ENCODE measurements at places on chromosomes 2 and 18.
A peak's percentile ranks its signal among the peaks of the same experiment; 100 is the strongest.

DNA sequence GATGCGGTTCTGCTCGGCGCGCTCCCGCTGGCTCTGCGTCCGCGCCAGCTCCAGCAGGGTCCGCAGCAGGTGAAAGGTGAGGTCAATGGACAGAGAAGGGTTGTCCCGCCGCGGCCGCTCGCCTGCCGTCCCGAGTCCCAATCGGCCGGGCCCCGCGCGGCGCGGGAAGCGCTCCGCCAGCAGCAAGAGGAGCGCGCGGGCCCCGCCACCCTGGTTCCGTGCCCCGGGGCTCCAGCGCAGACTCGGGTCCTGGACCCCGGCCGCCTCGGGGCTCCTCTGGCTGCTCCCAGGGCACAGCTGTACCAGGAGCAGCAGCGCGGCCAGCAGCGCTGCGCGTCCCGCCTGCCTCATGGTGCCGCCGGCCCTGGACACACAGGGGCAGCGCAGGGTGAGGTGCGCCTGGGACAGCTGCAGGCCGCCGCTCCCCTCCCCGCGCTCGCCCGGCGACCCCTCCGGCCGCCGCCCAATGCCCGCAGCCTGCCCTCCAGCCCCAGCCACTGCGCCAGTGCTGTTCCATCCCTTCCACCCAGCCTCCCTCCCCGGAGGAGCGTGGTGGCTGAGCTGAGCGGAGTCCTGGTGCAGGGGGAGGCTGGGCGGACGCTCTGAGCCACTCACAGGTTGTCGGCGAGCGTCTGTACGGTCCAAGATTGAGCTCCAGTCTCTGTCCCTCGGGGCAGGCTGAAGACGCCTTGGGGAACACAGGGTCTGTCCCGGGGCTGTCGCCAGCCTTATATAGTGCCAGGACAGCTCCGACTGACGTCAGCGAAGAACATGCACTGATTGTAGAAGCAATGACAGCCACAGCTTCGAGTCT lies 493 bp downstream of the UCN start:
- DNase-seq: no peak

DNA sequence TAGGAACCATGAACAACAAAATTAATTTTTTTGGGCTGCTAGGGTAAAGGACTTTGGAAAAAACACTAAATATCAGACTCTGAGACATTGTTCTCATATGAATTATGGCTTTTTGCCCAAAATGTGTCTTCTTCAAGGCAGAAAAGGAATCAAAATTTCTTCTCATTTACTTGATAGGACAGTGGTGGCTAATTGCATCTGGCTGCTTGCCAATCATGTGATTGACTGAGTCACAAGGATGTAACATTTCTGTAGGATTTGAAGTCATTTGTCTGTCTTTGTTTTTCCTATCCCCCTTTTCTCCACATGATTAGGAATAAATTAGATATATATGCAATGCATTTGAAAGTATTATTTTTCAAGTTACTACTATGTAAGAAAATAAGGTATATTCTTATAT lies 130.2 kb downstream of the SLC4A10 start:
- DNase-seq: no peak

DNA sequence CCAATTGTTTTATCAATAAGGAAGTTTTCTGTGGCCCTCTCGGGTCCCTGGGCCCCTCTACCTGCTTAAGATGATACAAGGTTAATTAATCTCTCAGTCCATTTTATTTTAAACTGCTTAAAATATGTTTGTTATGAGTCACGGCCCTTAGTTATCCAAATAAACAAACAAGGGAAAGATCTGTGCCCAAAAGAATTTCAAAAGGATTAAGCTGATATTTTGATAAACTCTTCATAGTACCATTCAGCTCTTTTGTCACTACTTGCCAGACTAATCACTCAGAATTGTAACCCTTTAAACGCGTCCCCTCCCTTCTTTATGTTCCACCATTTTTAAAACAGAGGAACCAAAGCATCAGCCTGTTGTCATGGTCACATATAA lies 144.7 kb upstream of the STK17B start:
- no peak for DNase-seq

DNA sequence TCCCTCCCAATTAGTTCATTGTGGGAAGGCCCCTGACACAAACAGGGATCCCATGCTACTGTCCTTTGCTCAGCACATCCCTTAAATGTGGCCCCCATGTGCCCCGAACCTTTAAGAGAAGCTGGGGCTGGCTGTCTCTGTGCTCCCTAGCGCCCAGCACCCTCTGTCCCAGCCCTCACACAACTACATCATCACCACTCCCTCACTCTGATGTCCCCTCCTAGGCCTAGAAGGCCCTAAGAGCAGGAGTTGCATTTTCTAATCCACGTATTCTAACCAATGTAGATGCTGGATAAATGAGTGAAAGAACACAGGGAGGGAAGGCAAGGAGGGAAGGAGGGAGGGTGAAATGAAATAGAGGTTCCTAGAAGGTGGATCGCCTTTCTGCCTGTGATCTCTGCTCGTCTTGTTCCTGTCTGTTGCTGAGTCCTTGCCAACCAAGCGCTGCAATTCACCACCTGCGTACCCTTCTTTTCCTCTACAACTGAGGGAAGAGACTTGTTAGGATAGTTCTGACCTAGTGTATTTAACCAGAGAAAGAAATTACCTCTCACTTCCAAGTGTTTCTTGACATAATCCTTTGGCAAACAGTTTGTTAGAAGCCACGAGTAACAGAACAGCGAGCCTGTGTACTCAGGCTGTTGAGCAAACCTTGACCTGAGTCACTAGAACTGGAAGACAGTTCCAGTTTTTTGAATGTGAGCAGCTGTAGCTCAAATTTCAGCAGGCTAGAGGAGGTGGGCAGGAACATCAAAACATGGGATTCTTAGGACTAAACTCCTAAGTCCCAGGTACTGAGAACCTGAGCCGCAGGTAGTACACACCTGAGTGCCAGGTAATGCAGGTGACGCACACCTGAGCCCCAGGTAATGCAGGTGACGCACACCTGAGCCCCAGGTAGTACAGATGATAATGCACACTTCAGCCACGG lies 181.5 kb upstream of the ID2 start:
- no peak for DNase-seq

- no peak for DNase-seq
These were observed 22.0 kb upstream of the LAPTM4A start for GRCh38 chr2:20073460-20073859.

DNA sequence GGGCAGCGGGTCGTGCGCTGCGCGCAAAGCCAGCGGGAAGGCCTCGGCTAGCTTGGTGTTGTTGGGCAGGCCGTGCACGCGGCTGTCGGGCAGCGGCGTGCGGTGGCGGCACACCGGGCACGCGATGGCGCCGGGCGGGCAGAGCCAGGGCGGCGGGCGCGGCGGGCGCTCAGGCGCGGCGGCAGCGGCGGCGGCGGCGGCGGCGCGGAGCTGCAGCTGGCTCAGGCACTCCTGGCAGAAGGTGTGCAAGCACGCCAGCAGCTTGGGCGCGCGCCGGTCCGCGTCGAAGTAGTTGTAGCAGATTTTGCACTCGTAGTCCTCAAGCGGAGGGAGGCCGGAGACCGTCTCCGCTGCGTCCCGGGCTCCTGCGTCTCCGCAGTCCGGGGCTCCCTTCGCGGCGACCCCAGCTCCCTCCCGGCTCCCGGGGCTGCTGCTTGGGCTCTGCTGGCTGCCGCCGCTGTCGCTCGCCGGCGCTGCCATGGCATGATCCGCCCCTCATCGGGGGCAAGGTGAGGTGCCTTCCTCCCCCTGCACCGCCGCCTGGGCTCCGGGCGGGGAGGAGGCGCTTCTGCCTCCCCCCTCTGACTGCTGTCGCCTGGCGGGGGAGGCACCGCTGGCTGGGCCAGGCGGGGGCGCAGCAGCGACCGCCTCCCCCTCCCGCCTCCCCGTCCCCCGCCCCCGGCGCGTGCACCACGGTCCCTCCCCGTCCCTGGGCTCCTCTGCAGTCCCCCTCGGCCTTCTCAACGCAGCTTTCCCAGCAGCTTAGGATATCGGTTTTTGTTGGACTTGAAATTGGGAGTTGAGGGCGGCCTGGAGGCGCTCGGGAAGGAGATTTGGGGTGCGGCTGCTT lies 21.0 kb upstream of the PAX3 start:
- no peak for DNase-seq

- no peak for DNase-seq
These were observed 60.6 kb downstream of the BCL2 start for GRCh38 chr18:63258749-63259566.

GRCh38 chr18:36706134-36706881 lies 122.5 kb downstream of the TPGS2 start:
- no peak for DNase-seq

DNA sequence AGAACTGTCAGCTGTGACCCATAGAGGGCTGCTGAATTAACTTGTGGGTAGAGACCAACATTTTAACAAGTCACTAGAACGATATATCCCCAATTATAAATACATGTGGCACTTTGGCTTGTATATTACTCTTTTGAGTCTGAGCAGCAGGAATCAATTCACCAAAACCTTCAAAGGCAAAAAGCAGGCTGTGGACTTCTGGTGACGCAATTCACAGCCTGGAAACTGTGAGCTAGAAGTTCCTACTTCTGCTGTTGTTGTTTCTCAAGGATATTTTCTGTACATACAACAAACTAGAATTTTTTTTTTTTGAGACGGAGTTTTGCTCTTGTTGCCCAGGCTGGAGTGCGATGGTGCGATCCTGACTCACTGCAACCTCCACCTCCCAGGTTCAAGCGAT lies 37.3 kb downstream of the PTCD3 start:
- DNase-seq: no peak

GRCh38 chr2:200814917-200815316 lies 3.2 kb downstream of the BZW1 start:
- no peak for DNase-seq

GRCh38 chr2:196927376-196928225 lies 1.1 kb upstream of the PGAP1 start:
- DNase-seq: peak; percentile 66

GRCh38 chr2:186570604-186571003 lies 19.3 kb upstream of the ITGAV start:
- no peak for DNase-seq

DNA sequence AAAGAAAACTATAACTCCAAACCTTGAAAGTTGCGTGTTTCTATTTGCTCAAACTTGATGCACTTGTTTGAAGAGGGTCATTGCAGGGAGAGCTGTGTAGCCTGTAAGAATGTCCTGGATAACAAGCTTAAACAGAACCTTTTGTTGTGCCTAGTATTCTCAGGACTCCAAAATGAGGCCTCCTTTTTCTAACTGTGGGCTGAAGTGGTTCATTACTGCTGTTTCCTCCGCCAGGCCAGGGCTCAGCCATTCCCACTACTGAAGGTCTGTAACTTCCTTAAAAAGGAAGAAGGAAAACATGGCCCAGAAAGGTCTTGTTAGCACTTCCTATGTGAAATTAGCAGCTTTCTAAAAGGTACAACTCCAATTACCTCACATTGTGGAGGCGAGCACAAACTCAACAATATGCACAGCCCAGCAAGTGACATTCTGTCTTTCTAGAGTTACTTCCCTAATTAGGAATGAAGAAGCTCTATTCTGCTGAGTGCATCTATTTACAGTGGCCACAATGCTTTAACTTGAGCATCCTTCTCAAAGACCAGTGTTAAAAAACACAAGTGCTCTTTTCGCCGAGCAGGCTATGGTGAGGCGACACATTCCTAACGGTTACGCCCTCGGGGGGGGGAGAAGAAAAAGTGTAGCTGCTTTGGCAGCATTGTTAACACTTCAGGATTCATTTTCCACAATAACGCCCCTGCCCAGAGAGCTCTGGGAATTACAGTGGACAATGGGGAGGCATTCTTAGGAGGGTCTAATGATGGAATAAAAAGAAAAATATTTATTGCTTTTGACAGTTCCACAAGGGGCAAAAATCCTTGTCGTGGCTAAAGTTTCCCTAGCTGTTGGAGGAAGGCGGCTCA lies 136.9 kb upstream of the SIX3 start:
- DNase-seq: no peak

DNA sequence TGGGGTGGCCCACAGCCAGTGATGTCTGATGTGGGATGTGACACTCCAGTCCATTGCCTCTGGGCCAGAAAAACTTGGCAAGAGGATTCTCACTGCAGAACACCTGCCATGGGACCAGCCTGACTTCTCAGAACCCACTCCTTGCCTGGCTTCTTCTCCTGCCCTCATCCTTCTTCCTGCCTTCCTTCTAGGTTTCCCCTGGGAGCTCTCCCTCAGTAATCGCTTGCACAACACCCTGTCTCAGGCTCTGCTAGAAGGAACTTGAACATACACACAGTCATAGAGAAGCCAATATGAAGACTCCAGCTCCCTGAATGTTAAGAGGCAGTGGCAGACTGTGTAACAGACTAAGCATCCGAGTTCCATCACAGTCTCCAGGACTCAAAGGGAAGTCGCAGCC lies 4.3 kb upstream of the COL6A3 start:
- DNase-seq: no peak

DNA sequence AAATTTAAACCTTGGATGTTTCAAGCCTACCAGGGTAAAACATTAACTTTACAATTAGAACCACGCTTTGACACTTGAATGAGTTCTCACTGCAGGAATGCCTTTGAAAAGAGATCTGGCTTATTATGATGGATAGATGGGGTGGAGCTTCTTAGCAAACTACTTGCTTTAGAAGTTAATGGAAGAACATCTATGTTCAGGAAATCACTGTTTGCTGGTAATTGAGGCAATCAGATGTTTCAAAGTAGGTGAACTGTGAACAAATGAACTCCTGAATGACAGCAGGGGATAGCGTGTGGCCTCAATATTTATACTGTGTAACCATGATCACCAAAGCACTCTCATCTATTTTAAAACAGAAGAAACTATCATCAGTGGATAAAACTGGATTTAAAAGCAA lies 383.6 kb downstream of the PIK3C3 start:
- no peak for DNase-seq

DNA sequence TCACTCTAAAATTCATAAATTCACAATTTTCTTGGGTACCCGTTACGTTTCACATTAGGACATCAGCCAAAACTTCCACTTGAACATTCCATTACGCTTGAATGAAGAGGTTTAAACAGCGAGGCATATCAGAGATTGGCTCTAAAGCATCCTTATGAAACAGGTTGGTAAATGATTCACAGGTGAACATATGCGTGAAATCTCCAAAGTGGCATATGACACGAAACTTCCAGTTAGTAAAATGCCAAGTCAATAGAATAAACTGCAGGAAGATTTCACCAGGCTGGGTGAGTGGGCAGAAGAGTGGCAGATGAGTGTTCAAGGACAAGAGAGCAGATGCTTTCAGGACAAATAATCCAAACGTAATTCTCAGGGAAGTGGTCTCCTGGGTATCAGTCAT lies 33.9 kb upstream of the GLS start:
- DNase-seq: no peak

GRCh38 chr18:55651236-55651635 lies 63.2 kb upstream of the TCF4 start:
- no peak for DNase-seq

Data from stimulated activated CD4-positive, alpha-beta T cell treated with anti-CD3 and anti-CD28 coated beads, Interleukin-2, amount 100 ng/mL, for 24 hours (primary cell).